ENCODE measurements at places on chromosomes 7 and 10.

DNA sequence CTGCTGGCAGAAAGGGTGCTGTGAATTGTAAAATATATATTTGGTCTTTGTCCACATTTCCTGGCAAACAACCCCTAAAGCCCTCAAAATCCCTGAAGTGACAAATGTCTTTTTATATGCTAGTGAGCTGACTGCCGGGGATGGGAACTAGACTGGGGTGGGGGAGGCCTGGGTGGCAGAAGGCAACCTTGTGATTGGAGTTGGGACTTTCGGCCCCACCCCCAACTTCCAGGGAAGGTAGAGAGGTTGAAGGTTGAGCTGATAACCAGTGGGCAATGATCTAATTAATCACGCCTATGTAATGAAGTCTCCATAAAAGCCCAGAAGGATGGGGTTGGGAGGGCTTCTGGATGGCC, 2.7 kb downstream of the EPHA1 start:
- no peak for DNase-seq

DNA sequence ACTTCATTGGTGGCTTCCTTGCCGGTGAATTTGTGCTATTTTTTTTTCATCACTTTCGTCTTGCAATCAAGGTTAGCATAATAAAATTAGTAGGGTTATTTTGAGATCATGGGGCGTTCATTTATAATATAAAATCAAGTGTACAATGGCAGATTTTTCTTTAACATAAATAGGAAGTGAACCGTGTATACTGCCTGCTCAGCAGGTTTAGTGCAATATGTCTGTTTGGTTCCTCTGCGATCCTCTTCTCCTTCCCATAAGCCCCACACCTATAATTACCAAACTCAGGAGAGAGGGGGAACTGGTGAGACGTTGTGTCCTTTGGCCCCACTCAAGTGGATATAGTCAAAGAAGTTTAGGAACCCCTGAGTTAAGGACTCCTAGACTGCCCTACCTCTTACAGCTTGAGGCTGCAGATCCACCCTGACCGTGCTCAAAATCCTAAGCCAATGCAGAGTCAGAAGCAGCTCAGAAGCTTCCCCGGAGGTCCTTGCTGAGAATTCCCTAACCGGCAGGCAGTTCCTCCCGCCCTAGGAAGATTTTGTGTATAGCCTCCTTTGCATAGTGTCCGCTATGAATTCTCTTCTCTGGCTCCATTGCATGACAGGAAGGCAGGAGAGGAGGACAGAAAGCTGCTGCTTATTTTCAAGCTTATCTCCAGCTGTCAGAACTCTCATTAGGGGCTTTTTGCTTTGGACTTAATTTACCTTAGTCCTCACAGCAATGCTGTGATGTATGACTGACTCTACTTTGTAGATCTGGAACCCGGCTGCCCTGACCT, 41.5 kb downstream of the PYROXD2 start:
- no peak for DNase-seq

GRCh38 chr7:102146122-102146521, 140.5 kb upstream of the SH2B2 start:
- no peak for DNase-seq

- no peak for DNase-seq
Observed at GRCh38 chr10:101768791-101769170, 7.1 kb downstream of the FGF8 start.

DNA sequence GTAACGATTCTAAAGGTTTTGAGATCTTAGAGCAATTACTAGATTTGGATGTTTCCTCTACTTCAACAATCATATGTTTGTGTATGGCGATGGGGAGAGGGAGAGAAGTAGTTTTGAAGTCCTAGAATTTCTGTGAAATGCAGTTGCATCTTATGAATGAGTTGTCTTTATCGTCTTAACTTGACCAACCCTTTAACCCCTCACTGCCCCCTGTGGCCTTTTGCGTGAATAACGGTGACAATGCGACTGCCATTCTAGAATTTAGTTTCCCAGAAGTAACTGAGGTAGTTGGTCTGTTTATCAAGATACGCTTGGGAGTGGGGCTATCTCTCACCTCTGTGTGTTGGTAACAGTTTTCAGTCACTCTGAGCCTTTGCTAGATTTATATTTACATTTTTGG, 204.6 kb downstream of the HDAC9 start:
- peak; percentile 3 for DNase-seq

Data from RKO (cell line).